ENCODE measurements at places on chromosomes 16 and 17. TPM values are rescaled to one million over a fixed set of nuclear protein-coding genes. Genes with fewer than 3 reads are reported as not detected.

Gene MYL11
- 2.2 TPM for total RNA-seq

DNA sequence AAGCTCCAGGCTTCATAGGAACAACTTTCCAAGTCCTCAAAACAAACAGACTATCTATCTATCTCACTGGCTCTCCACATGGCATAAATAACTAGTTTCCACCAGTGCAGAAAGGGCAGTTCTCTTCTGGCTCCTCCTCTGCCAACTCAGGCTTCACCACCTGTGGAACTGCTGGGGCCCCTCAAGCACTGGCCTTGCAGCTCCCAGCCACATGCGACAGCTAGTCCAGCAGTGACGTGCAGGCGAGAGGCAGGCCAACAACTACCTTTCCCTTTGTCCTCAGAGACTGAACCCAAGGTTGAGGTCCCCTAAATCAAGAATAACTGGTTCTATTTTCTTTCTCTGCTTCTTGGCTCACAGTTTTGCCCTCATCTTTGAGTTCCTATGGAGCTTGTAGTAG is 137.6 kb downstream of the AATF start:
- no peak for DNase-seq

Gene MMP25
- total RNA-seq = not detected

Gene EPN3
- total RNA-seq = not detected

Gene SLC39A11
- total RNA-seq = 32.8 TPM

- no peak for DNase-seq
These were observed 40.5 kb downstream of the DCUN1D3 start for GRCh38 chr16:20859699-20860098.

GRCh38 chr17:28285965-28286364 is 33.0 kb upstream of the TMEM97 start:
- DNase-seq = no peak

DNA sequence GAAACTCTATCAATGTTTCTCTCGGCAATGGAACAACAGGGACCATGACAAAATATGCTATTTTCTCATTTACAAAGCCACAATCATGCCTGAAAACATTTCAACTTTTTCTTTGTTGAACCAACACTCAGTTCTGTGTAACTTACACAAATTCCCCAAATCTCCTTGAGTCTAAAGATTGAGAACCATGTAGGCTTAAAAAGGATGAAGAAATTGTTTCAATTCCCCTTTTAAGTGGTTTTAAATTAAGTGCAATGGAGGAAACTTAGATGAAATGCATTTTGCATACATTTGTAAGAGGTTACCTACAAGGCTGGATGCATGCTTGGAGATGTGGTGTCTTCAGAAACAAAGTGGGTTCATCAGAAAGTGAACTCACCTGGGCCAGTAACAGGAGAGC is 566.4 kb upstream of the CDH11 start:
- no peak for DNase-seq

Gene ARHGAP23
- 109 TPM for total RNA-seq

Gene RNF43
- 0.15 TPM for total RNA-seq

Gene KRTAP1-1
- not detected for total RNA-seq

DNA sequence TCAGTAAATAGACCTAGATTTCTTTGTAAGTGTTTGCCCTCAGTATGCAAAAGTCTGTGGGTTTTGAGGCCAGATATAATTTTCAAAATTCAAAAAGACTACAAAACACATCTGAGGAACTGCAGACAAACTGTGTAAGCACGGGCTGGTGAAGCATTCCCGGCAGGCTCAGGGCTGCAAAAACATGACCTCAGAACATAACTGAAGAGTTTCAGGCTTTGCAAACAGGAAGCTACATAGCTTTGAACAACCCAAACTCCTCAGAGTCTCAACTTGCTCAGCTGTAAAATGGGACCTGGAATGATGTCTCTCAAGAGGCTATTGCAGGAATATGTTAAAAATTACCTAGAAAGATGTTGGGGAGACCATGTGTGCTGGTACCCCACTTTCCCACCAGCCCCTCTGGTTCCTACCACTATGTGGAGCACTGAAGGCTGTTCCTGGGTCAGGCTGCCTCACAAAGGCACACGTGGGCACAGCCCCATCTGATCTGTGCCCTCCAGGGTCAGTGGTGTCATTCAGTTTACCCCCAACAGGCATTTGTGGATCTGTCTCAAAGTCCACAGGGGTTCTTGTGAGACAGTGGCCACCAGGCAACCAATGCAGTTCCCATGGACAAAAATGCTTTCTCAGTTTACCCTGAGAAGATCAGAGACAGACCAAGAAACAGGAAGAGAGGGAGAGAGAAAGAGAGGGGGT is 72.9 kb downstream of the CREBBP start:
- DNase-seq = no peak

GRCh38 chr16:88970050-88970449 is 7.0 kb downstream of the CBFA2T3 start:
- no peak for DNase-seq

Gene ITGAD
- total RNA-seq = not detected

Gene HLF
- total RNA-seq = 0.27 TPM

DNA sequence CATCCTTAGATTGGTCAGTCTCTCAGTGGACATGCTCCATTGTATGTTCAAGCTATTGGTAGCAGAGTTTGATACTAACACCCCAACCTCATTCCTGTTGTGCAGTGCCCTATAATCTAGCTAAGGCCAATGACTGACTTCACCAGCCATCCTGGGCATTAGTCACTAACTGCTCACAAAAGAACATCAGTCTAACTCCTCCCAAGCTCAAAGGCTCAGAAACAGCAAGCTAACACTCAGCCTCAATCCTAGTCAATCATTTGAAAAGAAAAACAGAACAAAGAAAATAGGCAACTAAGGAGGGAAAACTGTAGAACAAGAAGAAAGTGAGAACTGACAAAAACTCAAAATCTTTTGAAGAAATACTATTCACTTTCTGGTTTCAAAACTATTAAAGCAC is 199.1 kb upstream of the C17orf78 start:
- DNase-seq = no peak

DNA sequence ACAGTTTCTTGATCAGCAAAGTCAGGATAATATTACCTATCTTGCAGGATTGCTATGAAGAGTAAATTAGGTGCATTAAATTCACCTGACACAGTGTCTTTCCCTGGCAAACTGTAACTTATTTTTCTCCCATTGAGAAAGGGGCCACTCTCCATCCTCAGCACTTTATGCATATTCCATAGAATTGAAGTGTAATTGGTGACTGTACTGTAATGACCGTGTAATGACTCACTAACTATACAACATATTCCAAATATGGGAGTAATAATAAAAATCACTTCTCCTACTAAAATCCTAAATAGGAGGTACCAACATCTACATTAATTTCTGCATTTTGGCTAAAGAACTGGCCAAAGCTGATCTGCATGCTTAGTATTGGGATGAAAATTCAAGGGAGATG is 141.9 kb upstream of the NOG start:
- no peak for DNase-seq

DNA sequence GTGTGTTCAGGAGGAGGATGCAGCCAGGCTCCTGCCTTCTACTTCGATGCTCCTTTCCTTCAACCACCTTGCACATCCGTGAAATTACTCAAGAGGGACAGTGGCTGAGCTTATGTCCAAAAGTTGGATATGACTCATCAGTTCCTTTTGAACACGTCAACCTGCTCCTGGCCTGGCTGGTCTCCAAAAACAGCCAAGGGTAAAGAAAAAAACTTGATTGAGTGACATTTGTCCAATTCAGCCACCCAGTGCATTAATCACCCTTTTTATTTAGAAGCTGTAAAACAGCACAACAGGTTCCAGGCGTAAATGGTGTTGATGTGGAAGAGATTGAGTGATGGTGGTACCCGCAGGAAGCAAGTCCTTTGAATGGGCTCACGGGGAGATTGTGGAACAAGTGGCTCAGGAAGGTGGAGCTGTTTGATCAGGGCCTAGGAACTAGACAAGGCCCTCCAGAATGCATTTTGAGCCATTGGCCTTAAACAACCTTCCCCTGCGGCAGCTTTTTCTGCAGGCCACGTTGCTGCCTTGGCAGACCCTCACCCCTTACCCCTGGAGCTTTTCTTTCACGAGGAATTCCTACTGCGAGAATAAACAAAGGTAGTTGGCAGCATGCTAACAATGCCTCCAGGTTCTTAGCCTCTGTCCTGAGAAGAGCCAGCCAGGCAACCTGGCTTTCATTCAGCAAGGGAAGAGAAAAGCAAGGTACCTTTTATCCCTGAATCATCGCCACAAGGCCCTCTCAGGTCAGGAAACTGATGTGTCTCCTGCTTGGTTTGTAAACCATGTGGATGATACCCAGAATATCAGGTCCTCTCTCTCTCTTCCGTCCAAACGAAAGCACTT is 173.3 kb upstream of the CACNG5 start:
- no peak for DNase-seq

Data from chondrocyte (in vitro differentiated cells).